ENCODE measurements at places on chromosomes 5 and 9.

DNA sequence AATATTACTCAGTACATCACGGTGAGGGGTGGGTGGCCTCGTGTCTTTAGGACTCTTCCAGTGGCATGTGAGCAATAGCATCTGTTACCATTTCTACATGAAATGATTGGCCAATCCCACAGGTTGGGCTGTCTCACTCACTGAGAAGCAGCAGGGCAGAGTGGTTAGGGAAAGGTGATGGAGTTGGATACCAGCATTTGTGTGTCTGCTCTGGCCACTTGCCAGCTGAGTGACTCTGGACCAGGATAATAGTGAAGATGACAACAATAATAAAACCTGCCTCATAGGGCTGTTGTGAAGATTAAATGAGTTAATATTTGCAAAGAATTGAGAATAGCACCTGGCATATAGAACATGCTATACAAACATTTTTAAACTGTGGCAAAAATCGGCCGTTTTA is 42.0 kb downstream of the IQGAP2 start:
- DNase-seq: no peak

DNA sequence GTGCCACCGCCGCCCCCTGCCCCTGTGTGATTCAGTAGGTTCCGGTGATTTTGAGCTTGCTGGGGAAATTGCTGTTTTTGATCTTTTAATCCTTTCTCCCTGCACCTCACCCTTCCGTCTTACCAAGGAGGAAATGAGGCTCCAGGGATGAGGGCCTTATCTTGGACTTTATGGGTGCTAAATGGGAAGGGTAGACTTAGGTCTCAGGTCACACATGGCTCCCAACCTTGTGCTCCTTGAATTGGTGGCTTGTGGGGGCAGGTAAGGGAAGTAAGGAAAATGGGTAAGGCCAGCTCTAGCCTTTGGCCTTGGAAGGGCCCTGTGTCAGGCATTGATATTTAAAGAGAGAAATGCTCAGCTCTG is 1.9 kb downstream of the ERGIC1 start:
- DNase-seq: no peak

GRCh38 chr5:149609640-149610219 is 28.4 kb downstream of the ARHGEF37 start:
- DNase-seq: no peak

- DNase-seq: no peak
These were observed 195.8 kb downstream of the NNT start for GRCh38 chr5:43798740-43799139.

GRCh38 chr9:12813960-12814876 is 39.4 kb downstream of the LURAP1L start:
- peak; percentile 63 for DNase-seq

- DNase-seq: no peak
These were observed 2.2 kb downstream of the HSPA5 start for GRCh38 chr9:125238915-125239446.

DNA sequence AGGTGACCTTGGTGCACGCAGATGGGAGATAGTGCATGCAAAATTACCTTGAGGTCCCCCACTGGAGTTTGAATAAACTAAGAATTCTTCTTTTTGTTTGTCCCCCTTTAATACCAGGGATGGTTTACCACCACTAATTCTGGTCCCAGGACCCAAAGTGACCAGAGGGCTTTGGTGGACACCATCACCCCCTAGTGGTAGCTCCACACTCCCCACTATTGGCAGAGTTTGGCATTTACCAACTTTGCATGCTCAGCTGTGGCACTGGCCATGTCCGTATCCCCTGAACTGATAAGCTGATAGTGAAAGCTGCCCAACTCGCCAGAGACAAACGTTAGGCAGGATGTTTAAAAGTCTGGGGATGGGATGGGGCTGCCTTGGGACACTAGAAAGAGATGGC is 3.3 kb downstream of the ASTN2 start:
- no peak for DNase-seq

- DNase-seq: no peak
These were observed 94.1 kb downstream of the KCNIP1 start for GRCh38 chr5:170597872-170598271.

DNA sequence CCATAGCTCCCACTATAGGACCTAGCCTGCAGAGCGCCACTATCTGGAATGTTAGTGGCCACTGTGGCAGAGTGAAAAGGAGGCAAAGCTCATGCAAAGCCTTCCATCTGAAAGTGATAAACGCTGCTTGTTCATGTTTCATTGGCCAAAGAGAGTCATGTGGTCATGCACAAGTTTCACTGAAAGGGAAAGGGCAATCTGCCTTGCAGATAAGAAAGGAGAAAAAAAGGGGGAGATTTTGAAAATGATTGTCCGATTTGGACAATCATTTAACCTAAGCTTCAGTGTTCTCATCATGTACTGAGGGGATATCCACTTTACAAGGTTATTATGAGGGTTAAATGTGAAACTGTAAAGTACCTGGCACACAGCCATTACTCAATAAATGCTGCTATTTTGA is 9.0 kb upstream of the MOB3B start:
- no peak for DNase-seq

DNA sequence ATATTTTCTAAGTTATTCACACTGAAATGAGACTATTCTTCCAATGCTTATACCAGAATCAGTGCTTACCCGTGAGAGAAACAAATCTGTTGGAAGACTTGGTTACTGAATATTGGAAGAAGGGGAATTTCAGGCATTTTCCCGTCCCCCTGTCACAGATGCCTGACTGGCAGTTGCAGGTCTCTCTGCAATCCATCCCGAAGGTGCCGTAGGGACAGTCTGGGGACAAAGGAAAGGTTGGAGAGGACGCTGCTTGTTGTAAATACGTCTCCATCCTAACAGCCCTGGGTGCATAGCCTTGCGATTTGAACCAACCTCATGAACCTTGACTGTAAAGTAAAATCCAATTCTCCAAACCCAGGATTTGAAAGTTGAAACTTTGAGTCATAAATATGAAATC is 3.5 kb downstream of the ESM1 start:
- DNase-seq: no peak

GRCh38 chr5:32932241-32932935 is 221.3 kb downstream of the NPR3 start:
- DNase-seq: no peak

GRCh38 chr9:131728546-131728910 is 11.3 kb downstream of the RAPGEF1 start:
- no peak for DNase-seq

GRCh38 chr9:112334432-112334841 is 1.0 kb upstream of the PTBP3 start:
- DNase-seq: no peak

GRCh38 chr5:104189031-104189430 is 626.4 kb upstream of the NUDT12 start:
- no peak for DNase-seq

DNA sequence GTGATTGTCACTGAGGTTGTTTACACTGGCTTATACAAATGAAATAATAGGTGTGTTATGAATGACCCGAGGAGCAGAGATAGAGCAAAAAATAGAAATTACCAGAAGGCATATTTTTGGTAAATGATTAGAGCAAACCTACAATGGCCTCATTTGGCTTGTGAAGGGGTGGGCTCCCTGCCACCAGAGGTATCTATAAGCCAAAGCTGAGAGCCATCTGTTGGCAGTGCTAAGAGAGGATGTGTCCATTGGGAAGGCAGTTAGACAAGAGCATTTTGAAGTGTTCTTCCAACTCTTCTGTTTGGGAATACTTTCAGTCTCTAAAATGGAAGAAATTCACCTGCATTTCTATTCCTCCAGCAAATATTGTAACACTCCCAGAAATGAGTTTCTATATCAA is 10.6 kb downstream of the NIPAL4 start:
- DNase-seq: no peak

GRCh38 chr9:115989831-115990230 is 163.8 kb upstream of the PAPPA start:
- no peak for DNase-seq

GRCh38 chr9:122128007-122128968 is 31.3 kb downstream of the NDUFA8 start:
- peak; percentile 53 for DNase-seq

DNA sequence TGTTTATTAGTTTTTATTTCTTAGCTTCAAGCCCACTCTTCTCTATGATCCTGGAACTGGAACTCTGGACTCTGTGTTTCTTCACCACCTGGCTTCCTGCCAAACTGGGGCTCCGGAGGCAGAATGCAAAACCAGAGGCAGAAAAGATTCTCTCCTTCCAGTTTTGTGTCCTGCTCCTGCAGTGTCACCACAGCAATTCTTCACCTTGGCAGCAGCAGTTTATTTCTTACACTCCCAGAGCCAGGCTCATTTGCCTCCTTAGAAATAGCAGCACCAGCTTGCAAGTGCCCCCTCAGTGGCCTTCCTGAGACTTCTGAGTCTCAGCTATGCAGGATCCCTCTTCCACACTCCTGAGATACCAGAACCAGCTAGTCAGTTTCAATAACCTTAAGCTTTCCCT is 26.7 kb upstream of the CAMK4 start:
- peak; percentile 54 for DNase-seq

DNA sequence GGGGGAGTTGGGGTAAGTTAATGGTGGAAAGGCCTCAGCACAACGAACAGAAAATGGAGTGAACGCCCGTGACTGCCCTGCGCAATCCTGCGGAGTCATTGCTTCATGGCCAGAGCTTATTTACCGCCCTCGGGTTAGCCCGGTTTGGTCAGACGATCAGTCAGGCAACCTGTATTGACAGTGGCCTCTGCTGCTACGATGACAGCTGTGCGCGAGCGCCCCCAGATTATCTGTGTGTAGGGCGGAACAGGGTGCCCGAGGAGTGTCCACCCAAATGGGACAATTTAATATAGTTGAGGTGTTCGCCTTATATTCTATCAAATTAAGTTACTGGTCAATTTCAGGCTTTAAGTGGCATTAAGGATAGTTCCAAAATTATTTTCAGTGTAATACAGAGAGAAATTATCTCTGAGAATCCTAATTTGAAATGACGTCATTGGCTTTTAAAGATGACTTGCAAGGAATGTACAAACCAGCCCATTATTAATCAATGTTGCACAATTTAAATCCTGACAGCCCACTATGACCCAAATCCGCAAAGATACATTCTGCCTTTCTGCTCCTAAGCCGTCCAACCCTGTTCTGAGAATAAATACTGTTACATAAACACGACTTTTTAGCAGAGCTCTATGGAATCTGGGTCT is 879 bp upstream of the UBQLN1 start:
- peak; percentile 82 for DNase-seq

GRCh38 chr9:9905736-9906135 is 707.1 kb downstream of the PTPRD start:
- DNase-seq: no peak

- DNase-seq: no peak
These were observed 30.8 kb downstream of the NAA35 start for GRCh38 chr9:85971731-85972130.

GRCh38 chr5:150945947-150946346 is 41.2 kb upstream of the ZNF300 start:
- no peak for DNase-seq

DNA sequence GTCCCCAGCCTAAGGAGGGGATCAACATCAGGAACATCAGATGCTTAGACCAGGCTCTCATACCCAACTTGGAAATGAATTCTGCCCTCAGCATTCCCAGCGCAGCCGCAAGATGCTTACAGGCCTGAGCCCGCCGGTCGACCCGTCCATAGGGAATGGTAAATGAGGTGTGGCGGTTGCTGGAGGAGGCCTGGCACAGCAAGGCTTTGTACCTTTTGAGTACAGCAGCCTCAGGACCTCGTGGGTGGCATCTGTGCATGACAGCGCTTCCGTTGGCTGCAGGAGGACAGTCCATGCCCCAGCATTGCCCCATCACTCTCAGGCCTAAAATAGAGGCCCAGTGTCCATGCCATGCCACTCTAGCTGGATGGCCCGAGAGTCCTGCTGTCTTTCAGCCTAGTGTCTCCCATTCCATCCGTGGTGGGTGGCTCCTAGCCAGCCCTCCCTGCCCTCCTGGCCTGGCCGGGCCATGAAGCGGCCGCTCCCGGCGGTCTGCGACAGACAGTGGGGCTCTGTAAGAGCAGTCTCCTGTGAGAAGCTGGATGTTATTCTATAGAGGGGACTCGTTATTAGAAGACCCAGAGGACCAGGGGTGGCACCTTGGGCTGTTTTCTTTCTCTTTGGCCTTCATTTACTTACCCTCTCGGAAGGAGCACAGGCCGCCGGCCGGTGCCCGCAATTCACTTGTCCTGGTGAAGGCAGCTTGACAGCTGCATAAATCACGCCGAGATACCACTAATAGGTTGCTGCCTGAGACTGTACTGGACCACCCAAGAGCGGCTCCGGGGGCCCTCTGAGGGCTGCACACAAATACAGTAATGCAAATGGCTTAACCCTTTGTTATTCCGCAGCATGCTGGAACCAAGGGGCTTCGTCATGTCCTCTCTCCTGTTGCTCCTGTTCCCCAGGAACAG is 223.5 kb upstream of the TUT7 start:
- no peak for DNase-seq

DNA sequence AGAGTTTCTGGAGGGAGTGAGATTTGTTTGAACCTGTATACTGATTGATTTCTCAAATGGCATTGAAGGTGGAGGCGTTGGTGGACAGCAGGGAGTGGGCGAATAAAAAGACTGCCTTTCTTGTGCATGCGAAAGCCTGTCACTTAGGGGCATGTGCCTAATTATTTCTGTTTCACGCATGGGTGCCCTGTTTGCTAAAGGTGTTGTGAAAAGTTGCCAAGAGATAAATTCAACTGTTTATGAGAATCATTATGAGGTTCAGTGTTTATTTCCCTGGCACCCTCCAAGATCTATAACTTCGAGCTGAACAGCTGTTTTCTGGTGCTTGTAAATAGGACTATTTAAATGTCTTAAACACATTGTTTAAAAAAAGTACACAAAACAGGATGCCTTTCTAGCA is 67.4 kb upstream of the DMRTA1 start:
- DNase-seq: no peak

GRCh38 chr5:65801352-65801783 is 79.4 kb downstream of the NLN start:
- DNase-seq: no peak

DNA sequence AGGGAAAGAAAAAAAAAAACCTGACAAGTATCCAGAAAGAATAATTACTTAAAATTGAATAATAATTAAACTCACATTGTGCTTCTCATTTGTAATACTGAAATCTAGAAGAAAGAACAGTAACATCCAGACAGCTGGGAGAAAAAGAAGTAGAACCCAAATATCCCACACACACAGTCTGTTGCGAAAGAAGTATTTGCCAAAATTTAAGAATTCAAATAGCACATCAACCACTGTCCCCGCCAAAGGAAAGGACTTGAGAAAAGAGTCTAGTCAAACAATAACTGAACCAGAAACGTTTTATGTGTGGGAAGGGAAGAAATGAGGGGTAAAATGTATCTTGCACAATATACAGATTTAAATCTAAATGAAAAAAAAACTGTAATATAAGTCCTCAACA is 202.8 kb downstream of the MLLT3 start:
- no peak for DNase-seq

GRCh38 chr5:29069104-29069402 is 2030.7 kb upstream of the CDH9 start:
- no peak for DNase-seq
